Mucosa of descending colon (tissue), 3 donors: ENCODE measurements at places on chromosomes 1 and 21. TPM values are rescaled to one million over a fixed set of nuclear protein-coding genes. Genes with fewer than 3 reads are reported as not detected.

BLACAT1 gene
- 0.46 TPM for total RNA-seq

IRF6 gene
- total RNA-seq, result 42.9 TPM

CD84 gene
- 7.3 TPM for total RNA-seq

TSTD1 gene
- total RNA-seq, result 80.1 TPM

DNA sequence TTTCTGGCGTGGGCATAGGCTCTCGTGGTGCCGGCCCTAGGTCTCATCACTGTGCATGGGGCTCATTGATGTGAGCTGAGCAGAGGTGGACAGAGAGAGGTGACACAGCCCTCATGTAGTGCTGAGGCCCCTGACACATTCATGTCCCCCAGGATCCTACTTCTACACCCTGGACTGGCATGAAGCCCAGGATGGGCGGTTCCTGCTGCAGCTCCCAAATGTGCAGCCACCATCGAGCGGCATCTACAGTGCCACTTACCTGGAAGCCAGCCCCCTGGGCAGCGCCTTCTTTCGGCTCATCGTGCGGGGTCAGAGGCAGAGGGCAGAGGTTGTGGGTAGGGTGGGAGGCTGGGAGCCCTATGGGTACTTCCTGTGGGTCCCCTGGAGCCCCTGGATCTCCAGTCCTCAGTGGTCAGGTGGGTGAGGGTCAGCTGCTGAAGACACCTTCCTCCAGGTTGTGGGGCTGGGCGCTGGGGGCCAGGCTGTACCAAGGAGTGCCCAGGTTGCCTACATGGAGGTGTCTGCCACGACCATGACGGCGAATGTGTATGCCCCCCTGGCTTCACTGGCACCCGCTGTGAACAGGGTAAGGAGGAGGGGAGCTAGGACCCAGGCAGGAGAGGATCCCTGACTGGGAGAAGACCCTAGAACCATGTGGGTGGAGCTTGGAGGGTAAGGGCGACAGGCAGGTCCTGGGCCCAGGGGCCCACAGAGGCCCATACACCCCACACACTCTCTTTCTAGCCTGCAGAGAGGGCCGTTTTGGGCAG lies 6.1 kb downstream of the TIE1 start:
- peak; percentile 46 for DNase-seq

DNA sequence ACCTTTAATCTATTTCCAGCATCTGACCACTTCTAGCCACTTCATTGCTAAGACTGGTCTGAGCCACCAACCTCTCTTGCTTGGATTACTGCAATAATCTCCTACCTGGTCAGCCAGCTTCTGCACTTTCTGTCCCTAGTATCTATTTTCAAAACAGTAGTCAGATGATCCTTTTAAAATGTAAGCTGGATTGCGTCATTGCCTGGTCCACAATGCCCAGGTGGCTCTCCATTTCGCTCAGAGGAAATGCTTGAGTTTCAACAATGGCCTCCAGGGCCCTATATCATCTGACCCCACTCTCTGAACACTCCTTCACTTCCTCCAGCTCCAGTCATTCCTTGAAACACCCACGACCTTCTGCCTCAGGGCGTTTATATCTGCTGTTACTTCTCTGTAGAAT lies 2.3 kb downstream of the FYB2 start:
- DNase-seq, result no peak

DNA sequence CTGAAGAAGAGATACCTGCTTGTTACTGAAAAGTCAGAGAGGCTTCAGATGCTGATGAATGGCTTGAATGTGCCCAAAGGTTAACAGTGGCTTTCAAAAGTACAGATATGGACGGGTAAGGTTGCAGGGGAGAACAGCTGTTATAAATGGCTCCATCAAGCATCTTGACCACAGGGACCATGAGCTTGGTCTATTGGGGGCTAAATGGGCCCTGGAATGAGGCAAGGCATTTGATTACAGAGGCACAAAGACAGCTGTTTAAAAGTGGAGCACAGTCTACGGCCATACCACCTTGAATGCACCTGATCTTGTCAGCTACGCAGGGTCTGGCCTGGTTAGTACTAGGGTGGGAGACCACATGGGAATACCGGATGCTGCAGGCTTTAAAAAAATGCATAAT lies 48.3 kb downstream of the C1orf198 start:
- no peak for DNase-seq

DNA sequence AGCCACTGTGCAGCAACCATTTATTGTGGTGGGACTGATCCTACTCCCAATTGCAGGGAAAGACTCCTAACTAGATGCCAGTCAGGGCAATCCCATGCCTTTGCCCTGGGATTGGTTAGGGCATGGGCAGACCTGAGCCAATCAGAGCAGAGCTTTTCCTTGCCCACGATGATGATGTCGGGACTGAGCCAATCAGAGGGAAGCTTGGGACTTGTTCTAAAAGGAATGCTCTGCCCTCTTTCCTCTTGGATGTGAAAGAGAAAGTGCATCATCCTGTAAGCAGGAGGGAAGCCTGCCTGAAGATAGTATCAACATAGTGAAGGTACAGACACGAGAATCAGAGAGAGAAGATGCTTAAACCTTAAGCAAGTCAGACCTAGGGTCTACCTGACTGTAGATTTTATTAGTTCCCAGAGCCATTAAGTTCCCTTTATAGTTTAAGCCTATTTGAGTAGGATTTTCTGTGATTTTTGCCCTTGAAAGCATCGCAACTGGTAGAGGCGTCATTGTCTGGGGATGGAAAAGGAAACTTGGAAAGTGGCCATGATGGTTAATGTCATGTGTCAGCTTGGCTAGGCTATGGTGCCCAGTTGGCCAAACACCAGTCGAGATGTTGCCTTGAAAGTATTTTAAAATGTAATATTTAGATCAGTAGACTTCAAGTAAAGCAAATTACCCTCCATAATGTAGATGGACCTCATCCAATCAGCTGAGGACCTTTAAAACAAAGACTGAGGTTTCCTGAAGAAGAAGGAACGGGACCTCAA lies 19.9 kb downstream of the IRF2BP2 start:
- DNase-seq, result no peak

GRCh38 chr1:20290624-20291597 lies at the start of gene VWA5B1:
Gene VWA5B1 (plus strand): TSS chr1:20290875. CDS start chr1:20310602, 19,727 bp downstream.
- no peak for DNase-seq

GRCh38 chr1:18828224-18828623 lies 31.2 kb downstream of the TAS1R2 start:
- no peak for DNase-seq

DNA sequence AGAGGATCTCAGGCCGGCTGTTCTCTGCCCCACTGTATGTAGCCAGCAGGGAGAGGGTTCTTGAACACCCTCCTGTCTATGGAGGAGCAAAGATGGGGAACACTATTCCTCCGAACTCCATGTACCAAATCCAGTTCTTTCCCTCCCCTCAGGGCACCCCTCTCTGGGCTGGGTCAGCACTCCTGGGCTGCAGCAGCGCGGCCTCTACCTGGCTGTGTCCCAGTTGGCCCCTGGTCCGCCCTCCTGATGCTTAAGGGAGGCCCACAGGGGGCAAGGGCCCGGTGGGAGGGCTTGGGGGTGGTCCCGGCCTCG lies 471 bp upstream of the ADPRS start:
- DNase-seq, result no peak

- DNase-seq, result peak; percentile 82
Measured at GRCh38 chr1:16173447-16174260, 17.8 kb upstream of the EPHA2 start.

DNA sequence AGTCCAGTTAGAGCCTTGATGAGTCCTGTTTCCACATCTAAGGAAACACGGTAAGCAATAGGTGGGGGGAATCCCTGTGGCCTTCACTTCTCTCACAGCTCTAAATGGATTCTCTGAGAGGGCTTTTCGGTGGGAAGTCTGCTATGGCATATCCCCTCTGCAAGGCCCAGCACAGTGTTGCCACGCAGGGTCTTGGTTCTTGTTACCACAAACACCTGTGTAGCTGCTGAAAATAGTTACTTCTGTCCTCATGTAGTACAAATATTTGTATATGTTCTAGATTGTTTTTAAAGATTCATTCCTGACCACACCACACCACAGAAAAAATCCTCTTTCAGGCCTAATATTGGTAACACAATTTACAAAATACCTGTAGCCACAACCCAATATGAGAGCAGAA lies 5.6 kb downstream of the ACTA1 start:
- DNase-seq, result no peak

GRCh38 chr21:42187976-42188653 lies 30.8 kb upstream of the ABCG1 start:
- no peak for DNase-seq

DNA sequence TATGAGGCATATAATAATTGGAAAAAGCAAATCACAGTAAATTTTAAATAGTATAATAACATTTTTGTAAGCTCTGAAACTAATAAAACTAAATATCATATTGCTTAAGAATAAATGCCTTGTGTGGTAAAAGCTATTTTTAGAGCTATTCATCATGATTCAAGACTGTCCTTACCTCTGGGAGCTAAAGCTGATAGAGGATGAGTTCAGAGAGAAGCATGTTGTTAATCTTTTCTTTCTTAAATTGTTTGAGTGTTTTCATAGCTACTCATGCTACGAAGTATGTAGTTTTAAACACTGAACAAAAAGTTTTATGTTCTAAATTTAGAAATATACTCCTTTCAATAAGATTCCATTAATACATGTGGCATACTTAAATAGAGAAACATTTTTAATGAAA lies 30.5 kb downstream of the IFI16 start:
- no peak for DNase-seq

DNA sequence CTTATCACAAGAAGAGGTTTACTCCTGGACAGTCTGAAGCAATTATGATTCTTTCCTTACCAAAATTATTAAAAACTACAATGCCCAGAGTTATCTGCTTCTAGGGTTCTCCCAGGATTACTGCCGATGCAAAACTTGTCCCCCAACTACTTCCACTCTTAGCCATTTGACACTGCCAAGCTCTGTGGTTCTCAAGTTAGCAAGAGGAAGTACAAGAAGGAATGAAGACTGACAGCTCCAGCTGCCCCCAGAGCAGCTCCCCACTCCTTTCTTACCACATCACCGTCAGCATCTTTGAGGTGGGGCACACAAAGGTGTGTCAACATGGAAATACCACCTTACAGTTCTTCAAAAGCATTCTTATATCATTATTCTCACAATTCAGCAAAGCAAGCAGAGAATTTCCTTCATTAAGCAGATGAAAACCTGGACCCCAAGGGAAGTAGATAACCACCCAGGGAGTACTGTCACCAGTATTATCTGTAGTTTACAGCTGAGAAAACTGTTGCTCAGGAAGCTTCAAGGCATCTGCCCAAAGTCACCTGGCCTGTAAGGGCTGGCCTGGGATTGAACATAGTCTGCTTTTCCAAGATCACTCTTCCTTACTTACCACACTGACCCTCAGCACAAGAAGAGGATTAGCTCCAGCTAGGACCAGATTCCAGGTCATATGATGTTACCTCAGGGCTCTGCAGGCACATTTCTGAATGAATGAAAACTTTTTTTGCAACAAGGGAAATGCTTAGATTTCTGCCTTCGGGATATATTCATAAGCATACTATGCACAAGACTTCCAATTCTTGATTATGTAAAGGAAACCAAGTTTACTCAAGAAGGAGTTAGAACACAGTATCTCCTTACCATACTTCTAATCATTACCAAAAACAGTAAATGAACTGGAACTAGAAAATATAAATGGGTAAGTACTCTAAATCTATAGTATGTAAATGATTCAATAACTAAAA lies 9.3 kb downstream of the PSMG1 start:
- DNase-seq, result no peak

DNA sequence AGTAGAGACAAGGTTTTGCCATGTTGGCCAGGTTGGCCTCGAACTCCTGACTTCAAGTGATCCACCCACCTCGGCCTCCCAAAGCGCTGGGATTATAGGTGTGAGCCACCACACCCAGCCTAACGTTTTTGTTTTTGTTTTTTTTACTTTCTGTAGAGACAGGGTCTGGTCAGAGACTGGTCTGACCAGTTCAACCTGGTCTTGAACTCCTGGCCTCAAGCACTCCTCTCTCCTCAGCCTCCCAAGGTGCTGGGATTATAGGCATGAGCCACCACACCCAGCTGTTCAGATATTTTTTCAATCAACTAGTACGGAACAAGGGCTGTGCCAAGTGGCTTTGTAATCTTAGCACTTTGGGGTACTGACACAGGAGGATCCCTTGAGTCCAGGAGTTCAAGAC lies 209.5 kb downstream of the RERE start:
- no peak for DNase-seq

- no peak for DNase-seq
Measured at GRCh38 chr1:55774446-55774845, 559.3 kb upstream of the USP24 start.

- no peak for DNase-seq
Measured at GRCh38 chr1:101313356-101313755, 76.5 kb downstream of the S1PR1 start.

GRCh38 chr1:14259191-14259757 lies 339.2 kb upstream of the KAZN start:
- DNase-seq, result peak; percentile 66

DNA sequence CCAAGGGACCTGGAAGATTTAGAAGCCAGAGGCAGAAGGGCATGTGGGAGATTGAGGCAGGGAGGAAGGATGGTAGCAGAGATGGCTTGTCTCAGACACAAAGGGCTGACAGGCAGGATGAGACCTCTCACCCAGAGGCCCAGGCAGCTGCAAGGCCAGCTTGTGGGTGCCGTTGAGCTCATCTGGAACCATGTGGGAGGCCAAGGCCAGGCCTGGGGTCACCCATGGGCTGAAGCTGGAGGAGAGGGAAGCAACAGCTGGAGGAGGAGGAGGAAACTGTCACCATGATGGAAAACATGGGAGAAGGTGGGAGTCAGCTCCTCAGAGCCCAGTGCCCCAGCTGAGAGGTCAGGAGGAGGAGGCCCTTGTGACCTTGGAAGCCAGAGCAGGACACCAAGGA lies 6.4 kb downstream of the CRABP2 start:
- DNase-seq, result no peak

DNA sequence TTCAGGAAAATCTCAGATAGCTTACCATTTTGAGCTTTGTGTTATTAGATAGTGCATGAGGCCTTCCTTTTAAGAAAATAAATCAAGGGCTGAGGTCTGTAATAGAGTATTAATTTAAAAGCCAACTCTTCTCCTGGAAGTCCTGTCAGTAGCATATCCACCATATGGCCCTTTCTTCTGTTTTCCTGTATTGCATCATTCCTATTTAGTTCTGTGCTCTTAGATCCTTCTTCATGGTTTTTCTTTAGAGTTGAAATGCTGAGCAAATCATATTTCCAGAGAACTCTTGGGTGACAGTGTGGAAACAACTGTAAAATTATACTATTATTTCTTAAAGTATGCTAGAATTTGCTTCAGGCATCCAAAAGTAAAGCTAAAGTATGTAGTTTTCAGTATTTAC lies 91.7 kb downstream of the TTC3 start:
- no peak for DNase-seq
